ENCODE measurements at places on chromosomes 12 and 14. TPM values are rescaled to one million over a fixed set of nuclear protein-coding genes. Genes with fewer than 3 reads are reported as not detected.

SLC38A4 gene
- 0.66 TPM for total RNA-seq

FOXG1 gene
- not detected for total RNA-seq

NINJ2 gene
- 2.8 TPM for total RNA-seq

PLBD1 gene
- 28.6 TPM for total RNA-seq

ITGA7 gene
- total RNA-seq = 66.3 TPM

AKAP5 gene
- 5.1 TPM for total RNA-seq

ARID4A gene
- 32.5 TPM for total RNA-seq

BDKRB1 gene
- 1.2 TPM for total RNA-seq

SERPINA10 gene
- not detected for total RNA-seq

C3AR1 gene
- 17.7 TPM for total RNA-seq

PMEL gene
- total RNA-seq = 1.7 TPM

SLC22A17 gene
- 35.3 TPM for total RNA-seq

BDKRB2 gene
- 16.1 TPM for total RNA-seq

TBK1 gene
- total RNA-seq = 21.7 TPM

Measured in kidney (tissue), 22 donors.